Ascending aorta (tissue), 2 donors: ENCODE measurements at places on chromosomes 12 and 14. TPM values are rescaled to one million over a fixed set of nuclear protein-coding genes. Genes with fewer than 3 reads are reported as not detected.

DNA sequence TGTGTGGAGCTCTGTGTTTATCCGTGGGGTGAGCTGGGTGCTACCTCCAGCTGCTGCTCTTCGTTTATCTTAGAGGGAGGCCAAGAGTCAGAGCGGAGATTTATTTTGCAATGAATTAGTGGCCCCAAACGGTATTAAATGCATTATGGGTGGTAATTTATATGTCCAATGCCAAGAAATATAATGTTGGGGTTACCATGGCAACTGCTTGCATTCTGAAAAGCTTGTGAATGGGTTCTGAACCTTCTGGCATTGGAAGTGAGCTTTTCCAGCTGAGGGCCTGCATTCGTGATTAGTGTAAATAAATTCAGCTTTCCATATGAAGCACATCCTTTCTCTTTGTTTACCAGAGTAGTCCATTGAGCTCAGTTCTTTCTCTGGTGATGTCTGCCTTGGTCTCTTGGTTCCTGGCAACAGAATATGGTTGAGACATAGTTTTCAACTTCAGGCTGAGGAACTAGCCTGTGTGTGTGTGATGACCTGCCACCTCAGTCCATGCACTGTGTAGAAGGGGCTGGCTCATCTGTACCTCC is 51.8 kb downstream of the TRAF3 start:
- peaks cover 3% of the 10 kb centered on the region for H3K36me3 ChIP-seq
- no peaks in the 10 kb centered on the region for H3K27me3 ChIP-seq
- H3K27ac ChIP-seq = no peak overlapping the region
- no peak for DNase-seq

DNA sequence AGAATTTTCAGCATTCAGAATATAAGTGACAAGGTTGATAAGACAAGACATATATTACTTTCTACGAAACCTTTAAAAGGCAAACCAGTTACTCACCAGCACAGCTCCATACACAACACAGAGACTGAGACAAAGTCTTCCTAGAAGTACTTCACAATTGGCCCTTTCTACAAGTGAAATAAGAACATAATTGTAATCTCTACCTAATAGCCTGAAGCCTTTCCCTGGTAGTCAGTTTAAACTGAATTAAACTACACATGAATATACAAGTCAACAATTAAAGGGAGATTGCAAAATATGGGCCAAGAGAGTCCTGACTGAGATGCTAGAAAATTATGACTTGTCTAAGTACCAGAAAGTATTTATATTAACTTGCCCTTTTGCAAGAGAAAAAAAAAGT is 95.9 kb downstream of the PUS7L start:
- no peaks in the 10 kb centered on the region for H3K4me1 ChIP-seq
- no peak for DNase-seq
- no peaks in the 10 kb centered on the region for H3K27me3 ChIP-seq
- no peak overlapping the region for H3K4me3 ChIP-seq

DNA sequence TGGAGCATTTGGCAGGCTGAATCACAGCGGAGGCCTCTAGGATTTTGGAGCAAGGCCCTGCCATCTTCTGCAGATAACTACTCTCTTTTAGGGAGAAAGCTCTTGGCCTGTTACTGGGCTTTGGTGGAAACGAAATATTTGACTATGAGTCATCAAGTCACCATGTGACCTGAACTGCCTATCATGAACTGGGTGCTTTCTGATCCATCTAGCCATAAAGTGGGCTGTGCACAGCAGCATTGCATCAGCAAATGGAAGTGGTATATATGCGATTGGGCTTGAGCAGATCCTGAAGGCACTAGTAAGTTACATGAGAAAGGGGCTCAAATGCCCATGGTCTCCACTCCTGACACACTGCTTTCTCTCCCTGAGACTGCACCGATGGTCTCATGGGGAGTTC is 21.1 kb downstream of the GYS2 start:
- H3K4me1 ChIP-seq = no peaks in the 10 kb centered on the region
- H3K4me3 ChIP-seq = no peak overlapping the region
- H3K27ac ChIP-seq = no peak overlapping the region
- DNase-seq = no peak
- H3K36me3 ChIP-seq = no peaks in the 10 kb centered on the region
- no peaks in the 10 kb centered on the region for H3K27me3 ChIP-seq

GRCh38 chr12:46483572-46484395 is 111.2 kb upstream of the SLC38A2 start:
- no peak overlapping the region for H3K4me3 ChIP-seq
- H3K36me3 ChIP-seq = no peaks in the 10 kb centered on the region
- no peak for DNase-seq

GRCh38 chr14:80955416-80955941 is at the start of gene TSHR:
Gene TSHR, plus strand, starts transcription at chr14:80955621. Its CDS starts 60 bp downstream, at chr14:80955681.
- H3K27ac ChIP-seq = no peak within 1 kb of the TSS
- H3K4me1 ChIP-seq = peaks cover 6% of the 10 kb centered on the region
- peak within 1 kb of the TSS; percentile 67 for H3K4me3 ChIP-seq
- H3K27me3 ChIP-seq = no peaks in the 10 kb centered on the region

CIDEB gene
- 72.8 TPM for total RNA-seq

C12orf76 gene
- 0.96 TPM for total RNA-seq

UNC79 gene
- not detected for total RNA-seq

DNA sequence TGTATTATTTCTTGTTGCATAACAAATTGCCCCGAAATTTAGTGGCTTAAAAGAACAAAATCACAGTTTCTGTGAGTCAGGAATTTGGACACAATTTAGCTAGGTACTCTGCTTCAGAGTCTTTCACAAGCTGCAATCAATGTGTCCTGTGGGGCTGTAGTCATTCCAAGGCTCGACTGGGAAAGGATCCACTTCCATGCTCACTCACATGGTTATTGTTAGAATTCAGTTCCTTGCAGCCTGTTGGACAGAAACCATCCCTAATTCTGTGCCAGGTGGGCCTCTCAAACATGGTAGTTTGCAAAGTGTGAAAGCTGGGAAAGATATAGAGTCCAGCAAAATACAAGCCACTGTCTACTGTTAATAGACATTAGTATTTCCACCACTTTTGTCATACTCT is 59.7 kb upstream of the ARID2 start:
- H3K4me3 ChIP-seq = no peak overlapping the region
- no peak overlapping the region for H3K27ac ChIP-seq
- no peaks in the 10 kb centered on the region for H3K4me1 ChIP-seq
- no peak for DNase-seq
- no peaks in the 10 kb centered on the region for H3K36me3 ChIP-seq
- no peaks in the 10 kb centered on the region for H3K27me3 ChIP-seq

PIP4K2C gene
- total RNA-seq = 153 TPM

- no peaks in the 10 kb centered on the region for H3K4me1 ChIP-seq
- H3K4me3 ChIP-seq = peak overlapping the region; percentile 21
- no peaks in the 10 kb centered on the region for H3K27me3 ChIP-seq
Observed at GRCh38 chr14:61120576-61120975, 139.5 kb downstream of the SLC38A6 start.

DNA sequence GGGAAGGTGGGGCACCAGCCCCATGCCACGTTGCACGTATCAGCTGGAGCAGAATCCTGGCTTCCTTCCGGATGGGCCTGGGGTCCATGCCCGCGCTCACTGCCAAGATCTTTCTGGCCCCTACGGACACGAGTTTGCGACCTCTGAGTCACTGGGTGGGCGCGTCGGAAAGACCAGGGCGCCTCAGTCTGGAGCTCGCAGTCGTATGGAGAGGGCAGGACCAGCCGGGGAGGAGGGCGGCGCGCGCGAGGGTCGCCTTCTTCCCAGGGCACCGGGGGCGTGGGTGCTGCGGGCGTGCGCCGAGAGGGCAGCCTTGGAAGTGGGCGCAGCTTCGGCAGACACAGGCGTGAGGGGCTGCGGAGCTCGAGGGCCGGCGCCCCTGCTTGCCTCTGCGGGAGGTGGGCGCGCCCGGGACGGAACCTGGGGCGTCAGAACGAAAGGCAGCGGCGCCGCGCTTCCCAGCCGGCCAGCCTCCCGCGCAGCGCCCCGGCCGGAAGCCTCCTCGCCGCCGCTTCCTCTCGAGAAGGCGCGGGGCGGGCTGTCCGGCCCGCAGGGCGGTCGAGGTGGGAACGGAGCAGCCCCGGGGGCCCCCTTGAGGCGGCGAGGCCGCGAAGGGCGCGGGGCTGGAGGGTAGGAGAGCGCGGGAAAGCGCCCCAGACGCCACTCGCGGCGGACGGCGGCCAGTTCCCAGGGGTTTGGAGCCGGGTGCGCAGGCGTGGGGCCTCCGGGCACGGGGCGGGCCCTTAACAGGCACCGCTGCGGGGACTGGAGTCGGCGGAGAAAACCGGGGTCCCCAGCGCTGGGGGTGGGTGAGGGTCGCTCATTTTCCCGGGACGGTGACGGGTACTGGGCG is at the start of gene ARL6IP4:
Gene ARL6IP4 (plus strand): TSS at position 499 of the 853 bp plus-strand sequence. CDS start 459 bp downstream, outside the sequence.
- H3K4me1 ChIP-seq = peaks cover 73% of the 10 kb centered on the region
- no peaks in the 10 kb centered on the region for H3K27me3 ChIP-seq
- peak within 1 kb of the TSS; percentile 95 for H3K4me3 ChIP-seq
- no peak for DNase-seq

DNA sequence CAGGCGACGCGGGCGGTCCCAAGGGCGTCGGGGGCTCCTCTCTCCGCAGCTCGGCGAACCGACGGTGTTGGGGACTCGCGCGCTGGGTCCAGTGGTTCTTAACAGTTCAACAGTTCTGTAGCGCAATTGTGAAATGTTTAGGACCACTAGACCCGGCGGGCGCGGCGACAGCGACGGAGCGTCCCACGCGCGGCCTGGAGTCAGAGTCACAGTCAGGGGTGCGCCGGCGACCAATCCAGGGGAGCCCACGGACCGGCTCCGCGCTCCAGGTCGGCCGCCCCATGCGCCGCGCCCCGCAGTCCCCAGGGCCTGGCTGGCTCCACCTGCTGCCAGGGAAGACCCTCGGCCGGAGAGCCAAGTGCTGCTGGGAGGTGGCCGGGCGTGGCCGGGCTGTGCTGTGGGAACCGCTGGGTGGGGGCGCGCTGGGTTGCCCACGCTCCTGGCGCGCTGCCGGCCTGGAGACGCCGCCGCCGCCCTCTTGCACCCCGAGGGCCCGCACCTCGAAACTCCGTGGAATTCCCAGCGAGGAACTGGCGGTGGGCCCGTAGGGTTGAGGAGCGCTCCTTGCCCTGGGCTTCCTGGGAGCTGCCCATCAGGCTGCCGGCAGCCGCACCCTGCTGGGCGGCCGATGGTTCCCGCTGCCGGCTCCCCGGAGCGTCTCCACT is 20.9 kb upstream of the KIF26A start:
- DNase-seq = no peak
- H3K27me3 ChIP-seq = no peaks in the 10 kb centered on the region
- no peaks in the 10 kb centered on the region for H3K4me1 ChIP-seq
- H3K4me3 ChIP-seq = peak overlapping the region; percentile 56

DNA sequence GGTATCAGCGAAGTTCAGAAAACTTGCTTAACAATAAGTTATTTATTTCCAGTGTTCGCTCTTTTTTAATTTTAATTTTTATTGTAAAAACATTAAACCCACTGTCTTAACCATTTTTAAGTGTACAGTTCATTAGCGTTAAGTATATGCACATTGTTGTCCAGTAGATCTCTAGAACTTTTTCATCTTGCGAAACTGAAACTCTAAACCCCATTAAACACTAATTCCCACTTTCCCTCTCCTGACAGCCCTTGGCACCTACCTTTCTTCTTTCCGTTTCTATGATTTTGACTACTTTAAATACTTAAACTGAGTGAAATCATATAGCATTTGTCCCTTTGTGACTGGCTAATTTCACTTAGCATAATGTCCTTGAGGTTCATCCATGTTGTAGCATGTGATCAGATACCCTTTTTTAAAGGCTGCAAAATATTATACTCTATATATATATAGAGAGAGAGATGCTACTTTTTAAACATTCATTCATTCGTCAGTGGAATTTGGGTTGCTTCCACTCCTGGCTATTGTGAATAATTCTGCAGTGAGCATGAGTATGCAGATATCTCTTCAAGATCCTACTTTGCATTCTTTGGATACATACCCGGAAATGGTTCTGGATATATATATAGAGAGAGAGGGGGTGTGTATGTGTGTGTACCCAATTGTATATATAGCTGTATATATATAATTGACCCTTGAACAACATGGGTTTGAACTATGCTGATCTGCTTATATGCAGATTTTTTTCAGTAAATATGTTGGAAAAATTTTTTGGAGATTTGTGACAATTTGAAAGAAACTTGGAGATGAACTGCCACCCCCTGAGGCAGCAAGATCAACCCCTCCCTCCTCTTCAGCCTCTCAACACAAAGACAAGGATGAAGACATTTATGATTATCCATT is 74.7 kb upstream of the EVL start:
- DNase-seq = no peak
- H3K27me3 ChIP-seq = no peaks in the 10 kb centered on the region
- H3K36me3 ChIP-seq = no peaks in the 10 kb centered on the region
- no peaks in the 10 kb centered on the region for H3K4me1 ChIP-seq
- H3K27ac ChIP-seq = no peak overlapping the region
- H3K4me3 ChIP-seq = no peak overlapping the region

NKX2-1 gene
- total RNA-seq = not detected

HOXC4 gene
- 0.32 TPM for total RNA-seq

GRCh38 chr12:120224304-120225199 is 23.6 kb upstream of the RPLP0 start:
- H3K4me3 ChIP-seq = peak overlapping the region; percentile 46
- peak overlapping the region; percentile 54 for H3K27ac ChIP-seq
- H3K36me3 ChIP-seq = peaks cover 55% of the 10 kb centered on the region
- DNase-seq = no peak
- H3K27me3 ChIP-seq = no peaks in the 10 kb centered on the region
- H3K4me1 ChIP-seq = peaks cover 35% of the 10 kb centered on the region

DNA sequence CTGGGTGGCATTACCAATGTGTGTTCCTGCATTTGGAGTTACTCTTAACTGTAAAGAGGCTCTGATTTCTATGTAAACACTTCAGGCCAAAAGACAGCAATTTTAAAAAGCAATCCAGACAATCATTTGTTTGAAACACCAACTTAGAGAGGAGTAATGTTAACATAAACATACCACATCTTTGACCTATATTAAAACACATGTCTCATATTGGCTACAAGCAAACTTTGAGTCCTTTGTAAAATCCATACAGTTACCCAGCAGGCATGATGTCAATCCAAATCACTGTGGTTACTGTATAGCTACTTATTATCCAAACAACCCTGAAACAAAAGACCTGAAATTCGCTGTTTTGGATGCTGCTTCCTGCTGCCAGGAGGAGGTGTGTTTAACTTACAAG is 7.5 kb upstream of the G2E3 start:
- no peak overlapping the region for H3K27ac ChIP-seq
- no peaks in the 10 kb centered on the region for H3K36me3 ChIP-seq
- H3K27me3 ChIP-seq = no peaks in the 10 kb centered on the region
- no peak overlapping the region for H3K4me3 ChIP-seq
- no peak for DNase-seq

GRCh38 chr12:130787445-130788410 is 51.3 kb downstream of the STX2 start:
- H3K36me3 ChIP-seq = peaks cover 23% of the 10 kb centered on the region
- DNase-seq = no peak
- no peak overlapping the region for H3K27ac ChIP-seq
- H3K4me3 ChIP-seq = no peak overlapping the region
- H3K4me1 ChIP-seq = no peaks in the 10 kb centered on the region

- H3K4me3 ChIP-seq = no peak overlapping the region
- H3K36me3 ChIP-seq = no peaks in the 10 kb centered on the region
- no peak for DNase-seq
- no peaks in the 10 kb centered on the region for H3K27me3 ChIP-seq
- H3K27ac ChIP-seq = peak overlapping the region; percentile 52
Observed at GRCh38 chr12:19683178-19683927, 244.1 kb downstream of the AEBP2 start.

CLEC4D gene
- not detected for total RNA-seq

GRCh38 chr14:81341370-81341769 is 58.8 kb downstream of the STON2 start:
- no peak overlapping the region for H3K4me3 ChIP-seq
- DNase-seq = no peak
- H3K4me1 ChIP-seq = no peaks in the 10 kb centered on the region
- H3K27me3 ChIP-seq = no peaks in the 10 kb centered on the region
- H3K36me3 ChIP-seq = no peaks in the 10 kb centered on the region

- H3K4me3 ChIP-seq = no peak overlapping the region
- no peak for DNase-seq
- no peak overlapping the region for H3K27ac ChIP-seq
- peaks cover 26% of the 10 kb centered on the region for H3K27me3 ChIP-seq
Observed at GRCh38 chr14:23573384-23574015, 5.1 kb downstream of the JPH4 start.
